ENCODE measurements at places on chromosomes 5 and 9.

GRCh38 chr5:153654504-153655200 is 164.2 kb downstream of the GRIA1 start:
- DNase-seq: no peak

DNA sequence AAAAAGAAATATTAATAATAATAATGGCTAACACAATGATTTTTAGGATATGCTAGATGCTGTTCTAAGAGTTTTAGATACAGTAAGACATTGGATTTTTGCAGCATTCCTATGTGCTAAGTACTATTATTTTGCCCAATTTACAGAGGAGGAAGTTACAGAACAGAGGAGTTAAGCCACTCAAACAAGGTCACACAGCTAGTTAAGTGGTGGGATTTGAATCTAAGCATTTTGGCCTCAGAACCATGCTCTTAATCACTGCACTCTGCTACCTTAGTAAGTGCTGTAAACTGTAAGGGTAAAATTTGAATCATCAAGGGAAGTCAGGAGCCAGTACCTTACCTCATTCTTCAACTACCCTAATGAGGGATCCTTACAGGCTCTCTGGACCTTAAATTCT is 25.4 kb downstream of the RPS23 start:
- no peak for DNase-seq

DNA sequence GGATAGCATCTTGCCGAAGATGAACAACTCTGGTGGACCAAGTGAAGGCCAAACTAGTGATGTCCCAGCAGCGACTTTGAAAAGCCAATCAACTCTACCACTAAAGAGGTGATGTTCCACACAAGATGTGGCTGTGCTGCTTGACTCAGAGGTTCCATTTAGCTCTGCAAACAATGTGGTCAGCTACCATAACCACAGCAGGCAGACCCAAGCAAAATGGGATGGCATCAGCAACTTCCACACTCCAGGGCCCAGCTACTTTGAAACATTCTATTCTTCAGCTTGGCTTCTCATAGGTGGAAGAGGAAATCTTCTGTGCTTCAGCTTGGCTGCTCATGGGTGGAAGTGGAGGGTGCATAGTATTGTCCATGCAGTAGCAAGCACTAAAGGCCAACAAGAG is 70.5 kb downstream of the IRX2 start:
- no peak for DNase-seq

- no peak for DNase-seq
These were observed 396.9 kb downstream of the CTNND2 start for GRCh38 chr5:11507156-11507910.

GRCh38 chr5:173772384-173773059 is 115.6 kb upstream of the CPEB4 start:
- no peak for DNase-seq

Measured in activated CD8-positive, alpha-beta memory T cell treated with anti-CD3 and anti-CD28 coated beads for 4 hours (primary cell).